Heart left ventricle (tissue), 16 donors: ENCODE measurements at places on chromosomes 11 and 22. TPM values are rescaled to one million over a fixed set of nuclear protein-coding genes. Genes with fewer than 3 reads are reported as not detected.

TRPT1 gene
- 116 TPM for total RNA-seq

GRCh38 chr22:44729391-44730021, 22.9 kb upstream of the ARHGAP8 start:
- DNase-seq, result peak; percentile 68

DNA sequence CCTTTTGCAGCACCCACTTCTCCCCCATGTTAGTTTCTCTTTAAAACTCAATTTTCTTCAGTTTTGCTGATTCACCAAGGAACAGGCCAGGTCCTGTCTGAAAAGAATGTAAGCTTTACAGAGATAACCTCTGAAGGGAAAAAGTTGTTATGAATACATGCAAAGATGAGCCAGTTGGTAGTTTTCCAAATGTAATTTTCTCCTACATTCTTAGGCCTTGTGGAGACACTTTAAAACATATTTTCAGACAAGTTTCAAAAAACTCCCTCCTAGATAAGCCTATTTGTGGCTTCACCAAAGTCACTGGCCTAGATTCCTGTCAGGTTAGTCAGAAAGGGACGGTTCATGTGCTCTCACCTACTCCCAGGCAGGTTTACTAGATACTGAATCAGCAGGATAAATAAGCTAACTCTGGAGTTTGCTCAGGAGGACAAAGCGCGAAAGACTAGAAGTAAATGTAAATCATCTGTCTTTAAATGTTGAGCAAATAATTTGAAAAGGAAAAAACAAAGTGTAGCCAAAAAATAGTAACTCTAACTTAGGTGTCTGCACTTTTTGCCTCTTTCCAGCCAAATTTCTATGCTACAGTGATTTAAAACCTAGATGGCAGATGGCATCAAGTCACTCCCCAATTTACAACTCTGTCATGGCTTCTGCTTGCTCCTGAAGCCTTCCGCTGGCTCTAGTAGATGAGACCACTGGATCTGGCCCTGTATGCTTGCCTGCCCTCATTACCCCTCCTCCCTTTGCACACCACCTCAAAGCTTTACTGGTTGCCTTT, 4.9 kb upstream of the ATP6V1E1 start:
- DNase-seq, result no peak

- DNase-seq, result no peak
Measured at GRCh38 chr11:27443746-27444507, 28.7 kb downstream of the LGR4 start.

OR10A2 gene
- not detected for total RNA-seq

GRCh38 chr22:25419247-25420113, 145.0 kb upstream of the GRK3 start:
- DNase-seq, result no peak

DNA sequence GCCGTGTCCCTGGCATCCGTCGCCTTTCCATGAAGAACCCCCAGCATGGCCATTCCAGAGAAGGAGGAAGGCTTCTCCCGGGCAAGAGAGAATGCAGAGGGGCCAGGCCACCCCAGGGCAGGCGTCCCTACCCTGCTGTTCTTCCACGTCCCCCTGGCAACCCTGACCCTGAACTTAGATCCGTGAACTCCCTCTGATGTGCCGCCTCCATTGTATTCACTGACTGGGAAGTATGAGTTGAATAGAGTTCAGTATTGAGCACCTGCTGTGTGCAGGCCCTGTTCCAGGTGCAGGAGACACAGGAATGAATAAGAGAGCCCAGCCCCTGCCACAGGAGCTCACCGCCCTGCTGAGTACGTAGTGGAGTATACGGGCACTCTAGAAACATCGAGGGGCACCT, 29.1 kb upstream of the RELT start:
- no peak for DNase-seq

OR8J1 gene
- not detected for total RNA-seq

DNA sequence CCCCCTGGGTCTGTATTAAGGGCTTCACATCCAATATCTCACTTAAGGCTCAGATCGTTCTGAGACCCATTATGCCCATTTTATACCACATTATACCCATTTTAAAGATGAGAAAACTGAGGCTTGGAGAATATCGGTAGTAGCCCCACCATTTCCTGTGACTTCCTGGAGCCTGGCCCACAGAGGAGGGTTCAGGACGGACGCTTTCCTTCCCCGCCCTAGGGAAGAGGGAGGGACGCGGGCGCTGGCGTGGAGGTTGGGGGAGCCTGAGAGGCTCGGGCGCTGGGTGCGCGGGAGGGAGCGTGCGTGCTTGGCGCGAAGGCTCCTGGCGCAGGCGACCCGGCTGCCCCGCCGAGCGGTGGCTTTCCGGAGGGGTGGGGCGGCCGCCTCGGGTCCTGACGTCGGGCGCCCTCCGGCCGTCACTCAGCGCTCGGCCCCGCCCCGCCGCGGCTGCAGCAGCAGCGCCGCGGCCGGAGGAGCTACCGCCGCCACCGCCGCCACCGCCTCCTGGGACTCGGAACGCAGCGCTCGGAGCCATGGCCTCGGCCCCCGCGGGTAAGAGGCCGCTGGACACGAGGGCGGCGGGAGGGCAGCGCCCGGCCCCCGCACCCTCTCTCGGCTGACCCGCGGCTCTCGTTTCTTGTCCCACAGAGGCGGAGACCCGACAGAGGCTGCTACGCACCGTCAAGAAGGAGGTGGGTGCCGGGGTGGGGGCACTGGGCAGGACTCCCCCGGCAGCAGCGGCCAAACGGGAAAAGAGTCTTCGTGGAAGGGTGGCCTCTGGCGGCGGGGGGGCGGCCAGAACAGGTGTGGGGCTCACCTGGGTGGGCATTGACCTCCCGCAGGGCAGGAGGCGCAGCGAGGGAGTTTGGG, at the start of gene SGSM1:
TSS of gene SGSM1 (plus strand) at position 422 of the 873 bp plus-strand sequence. CDS start at position 537, 115 bp downstream.
- peak; percentile 92 for DNase-seq

DNA sequence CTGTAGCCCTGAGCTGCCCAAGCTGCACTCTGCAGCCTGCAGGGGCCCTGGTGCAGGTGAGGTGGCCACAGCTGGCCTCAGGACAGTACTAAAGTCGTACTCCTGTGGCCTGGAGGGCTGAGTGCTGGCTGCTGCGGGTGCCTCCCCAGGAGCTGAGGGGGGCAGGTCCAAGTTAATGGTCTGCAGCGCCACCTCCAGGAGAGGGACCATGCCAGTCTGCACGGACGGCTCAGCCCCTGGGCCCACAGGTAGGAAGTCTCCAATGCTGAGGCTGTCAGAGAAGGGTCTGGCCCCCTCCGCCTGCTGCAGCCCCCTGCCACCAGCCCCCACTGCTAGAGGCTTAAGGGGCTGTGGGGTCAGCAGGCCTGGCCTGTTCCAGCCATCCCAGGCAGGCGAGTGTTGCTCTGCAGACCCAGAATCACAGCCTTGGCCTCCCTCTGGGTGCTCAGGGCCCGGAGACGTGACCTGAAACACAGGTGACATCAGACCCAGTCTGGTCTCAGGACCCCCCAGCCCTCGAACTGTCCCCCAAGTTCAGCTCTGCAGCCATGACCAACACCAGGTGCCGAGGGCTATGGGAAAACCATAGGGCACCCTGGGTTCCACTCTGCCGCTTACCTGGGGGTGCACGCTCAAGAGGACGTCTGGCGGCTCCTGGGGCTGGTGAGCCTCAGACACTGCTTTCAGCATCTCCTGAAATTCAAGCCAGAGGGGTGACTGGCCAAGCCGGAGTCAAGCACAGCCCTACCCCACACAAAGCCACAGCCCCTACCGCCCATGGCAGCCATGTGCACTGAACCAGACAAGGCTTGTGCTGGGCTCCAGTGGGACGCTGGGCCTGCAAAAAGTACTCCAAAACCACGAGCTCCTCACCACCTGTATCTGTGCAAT, 20.8 kb downstream of the SELENOO start:
- no peak for DNase-seq
